ENCODE measurements at places on chromosomes 3 and 15.

DNA sequence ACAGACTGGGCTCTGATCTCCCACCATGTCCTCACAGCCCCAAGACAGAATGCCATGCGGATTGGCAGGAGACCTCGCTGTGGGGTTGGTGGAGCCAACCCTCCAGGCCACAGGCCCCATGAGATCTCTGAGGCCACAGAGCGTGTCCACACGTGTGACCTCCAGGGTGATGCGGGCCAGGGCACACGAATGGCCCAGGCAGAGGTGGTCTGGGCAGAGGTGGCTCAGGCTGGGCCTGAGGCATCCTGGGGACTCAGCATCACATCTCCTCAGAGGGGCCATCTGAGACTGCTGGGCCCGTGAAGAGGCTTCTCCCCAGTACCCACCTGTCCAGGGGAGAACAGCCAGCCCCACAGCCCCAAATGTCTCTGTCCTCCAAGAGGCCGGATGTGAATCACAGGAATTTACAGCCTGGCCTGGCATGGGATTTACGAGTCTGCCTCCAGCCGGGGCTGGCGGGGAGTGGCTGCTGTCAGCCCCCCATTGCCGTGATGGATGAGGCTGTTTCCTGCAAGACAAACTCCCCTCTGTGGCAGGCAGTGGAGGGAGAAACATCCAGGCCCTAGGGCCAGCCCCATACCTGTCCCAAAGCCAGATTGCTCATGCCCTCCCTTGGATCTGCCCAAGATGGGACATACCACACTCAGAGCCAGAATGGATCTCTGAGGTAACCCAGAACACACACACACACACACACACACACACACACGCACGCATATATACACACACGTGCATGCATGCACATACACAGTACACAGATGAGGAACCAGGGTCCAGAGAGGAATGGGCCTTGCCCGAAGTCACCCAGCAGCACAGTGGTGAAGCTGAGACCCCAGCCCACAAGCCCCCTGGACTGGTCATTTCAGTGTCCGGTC is 208.3 kb downstream of the TBC1D2B start:
- no peak for DNase-seq

DNA sequence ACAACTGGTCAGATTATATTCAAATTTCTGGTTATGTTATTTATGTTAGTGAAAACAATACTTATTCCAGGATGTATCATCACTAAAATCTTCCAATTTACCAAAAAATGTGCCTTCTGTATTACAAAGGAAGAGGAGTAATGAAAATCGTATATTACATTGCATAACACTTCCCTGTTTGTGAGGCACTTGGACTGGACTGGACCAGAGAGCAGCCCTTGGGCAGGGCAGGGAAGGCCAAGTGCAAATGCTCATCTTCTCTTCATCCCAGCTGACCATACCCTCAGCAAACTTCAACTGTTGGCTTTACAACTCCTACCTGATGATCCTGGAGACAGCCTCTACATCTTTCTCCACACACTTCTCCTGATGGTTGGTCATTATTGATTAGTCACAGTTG is 285.7 kb upstream of the MME start:
- DNase-seq: no peak

GRCh38 chr3:66276705-66277274 is 56.0 kb downstream of the SLC25A26 start:
- DNase-seq: peak; percentile 50

GRCh38 chr3:62323241-62323640 is 50.1 kb downstream of the FEZF2 start:
- DNase-seq: no peak

- DNase-seq: no peak
Measured at GRCh38 chr15:50067254-50067653, 51.8 kb downstream of the ATP8B4 start.

DNA sequence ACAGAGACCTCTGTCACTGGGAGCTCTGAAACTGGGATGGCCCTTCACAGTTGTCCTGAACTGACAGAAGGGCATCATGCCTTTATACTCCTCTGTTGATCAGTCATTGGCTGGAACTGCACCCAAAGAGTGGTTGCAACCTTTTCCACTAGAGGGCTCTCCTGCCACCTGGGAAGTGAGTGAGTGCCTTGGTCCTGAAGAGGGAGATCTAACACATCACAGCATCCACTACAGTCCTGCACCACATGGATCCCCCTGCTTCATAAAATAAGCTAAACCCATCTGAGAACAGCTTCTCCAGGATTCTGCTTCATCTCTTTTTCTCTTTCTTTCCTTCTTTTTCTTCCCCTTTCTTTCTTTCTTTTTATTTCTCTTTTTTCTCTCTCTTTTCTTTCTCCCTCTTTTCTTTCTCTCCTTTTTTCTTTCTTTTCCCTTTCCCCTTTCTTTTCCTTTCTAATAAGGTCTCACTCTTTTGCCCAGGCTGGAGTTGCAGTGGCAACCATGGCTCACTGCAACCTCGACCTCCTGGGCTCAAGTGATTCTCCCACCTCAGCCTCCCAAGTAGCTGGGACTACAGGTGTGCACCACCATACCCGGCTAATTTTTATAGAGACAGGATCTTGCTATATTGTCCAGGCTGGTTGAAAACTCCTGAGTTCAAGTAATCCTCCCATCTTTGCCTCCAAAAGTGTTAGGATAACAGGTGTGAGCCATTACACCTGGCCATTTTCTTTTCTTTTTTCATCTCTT is 42.8 kb upstream of the RAF1 start:
- peak; percentile 35 for DNase-seq

DNA sequence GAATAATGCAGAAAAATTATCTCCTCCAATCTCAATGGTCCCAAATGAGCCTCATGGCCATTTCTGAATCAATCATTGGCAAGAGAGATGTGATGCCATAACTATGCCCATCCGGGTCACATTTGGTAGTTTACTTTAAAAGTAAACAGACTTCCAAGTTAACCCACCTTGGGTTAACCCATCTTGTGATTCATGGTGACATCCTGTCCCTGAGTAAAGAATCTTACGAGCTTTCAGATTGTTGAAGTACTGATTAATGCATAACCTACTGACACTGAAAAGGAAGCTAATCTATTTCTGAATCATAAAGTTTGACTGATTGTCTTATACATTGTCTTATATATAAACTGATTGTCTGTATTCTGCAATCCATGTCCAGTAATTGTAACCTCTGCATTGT is 467.2 kb upstream of the AGTR1 start:
- no peak for DNase-seq

DNA sequence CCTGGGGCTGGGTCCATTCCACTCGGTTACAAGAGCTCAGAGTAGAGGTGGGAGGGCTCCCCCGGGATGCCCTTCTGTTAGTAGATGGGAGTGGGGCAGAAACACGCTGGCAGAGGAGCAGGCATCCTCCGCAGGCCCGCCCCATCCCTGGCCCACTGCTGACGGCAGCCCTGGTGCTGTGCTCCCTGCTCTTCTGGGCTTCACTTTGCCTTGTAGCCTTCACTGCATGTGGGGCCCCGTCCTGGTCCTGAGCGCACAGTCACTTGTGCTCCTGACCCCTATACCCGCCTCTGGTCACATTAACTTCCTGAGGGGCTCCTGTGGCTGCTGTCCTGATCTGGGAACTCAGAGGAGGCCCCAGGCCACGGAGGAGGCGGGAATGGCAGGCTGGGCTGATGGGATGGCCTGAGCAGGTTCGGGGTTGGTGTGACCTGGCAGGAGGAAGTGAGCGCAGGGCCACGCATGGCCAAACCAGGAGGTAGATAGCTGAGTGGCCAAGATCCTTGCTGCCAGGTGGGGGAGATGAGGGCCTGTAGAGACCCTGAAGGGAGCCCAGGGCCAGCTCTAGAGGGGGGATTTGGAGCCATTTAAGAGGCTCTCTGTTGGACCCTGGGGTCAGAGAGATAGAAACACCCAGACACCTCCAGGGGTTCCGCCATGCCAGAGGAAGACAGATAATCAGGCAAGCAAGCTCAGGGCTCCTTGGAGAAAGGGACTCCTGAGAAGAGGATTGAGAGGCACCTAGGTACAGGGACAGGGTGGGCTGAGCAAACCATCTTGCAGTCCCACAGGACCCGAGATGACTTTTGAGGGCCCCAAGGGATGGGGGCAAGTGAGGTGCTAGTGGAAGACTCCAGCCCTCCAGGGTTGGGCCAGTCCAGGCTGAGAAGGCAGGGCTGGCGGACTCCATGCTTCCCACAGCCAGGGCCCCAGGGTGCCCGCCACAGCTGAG is 92.2 kb upstream of the PRR23E start:
- DNase-seq: no peak

- DNase-seq: no peak
Measured at GRCh38 chr3:54188176-54188791, 65.9 kb downstream of the CACNA2D3 start.

GRCh38 chr3:45440131-45440530 is 51.8 kb downstream of the LARS2 start:
- DNase-seq: no peak

DNA sequence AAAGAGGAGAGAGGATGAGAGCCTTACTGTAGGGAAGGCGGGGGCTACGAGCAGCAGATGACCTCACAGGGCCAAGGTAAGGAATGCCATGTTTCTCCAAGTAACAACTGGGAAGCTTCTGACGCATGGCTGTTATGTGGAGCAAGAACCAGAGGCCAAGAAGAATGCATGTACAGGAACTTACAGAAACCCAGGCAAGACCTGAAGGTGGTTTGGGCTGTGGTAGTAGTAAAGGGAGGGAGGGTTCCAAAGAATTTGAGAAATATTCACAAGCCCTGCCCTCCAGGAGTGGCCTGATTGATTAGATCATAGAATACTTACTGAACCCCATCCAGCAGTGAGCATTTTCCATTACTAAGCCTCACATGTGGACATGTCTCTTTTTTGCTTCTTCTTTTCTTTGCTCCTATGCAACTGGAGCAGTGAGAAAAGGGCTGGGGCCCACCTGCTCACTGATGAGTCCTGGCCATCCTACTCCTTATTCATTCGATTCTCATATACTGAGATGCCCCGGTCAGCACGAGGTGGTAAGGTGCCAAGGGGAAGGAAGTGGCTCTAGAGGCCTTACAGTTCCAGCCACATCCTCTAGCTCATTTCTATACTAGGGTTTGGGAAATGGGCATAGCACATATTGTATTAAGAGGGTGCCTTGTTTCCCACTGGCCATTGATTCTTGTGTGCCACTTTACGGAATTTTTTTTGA is 8.3 kb upstream of the SLC12A8 start:
- no peak for DNase-seq

- DNase-seq: no peak
Measured at GRCh38 chr15:65390447-65390846, 12.6 kb upstream of the IGDCC3 start.

DNA sequence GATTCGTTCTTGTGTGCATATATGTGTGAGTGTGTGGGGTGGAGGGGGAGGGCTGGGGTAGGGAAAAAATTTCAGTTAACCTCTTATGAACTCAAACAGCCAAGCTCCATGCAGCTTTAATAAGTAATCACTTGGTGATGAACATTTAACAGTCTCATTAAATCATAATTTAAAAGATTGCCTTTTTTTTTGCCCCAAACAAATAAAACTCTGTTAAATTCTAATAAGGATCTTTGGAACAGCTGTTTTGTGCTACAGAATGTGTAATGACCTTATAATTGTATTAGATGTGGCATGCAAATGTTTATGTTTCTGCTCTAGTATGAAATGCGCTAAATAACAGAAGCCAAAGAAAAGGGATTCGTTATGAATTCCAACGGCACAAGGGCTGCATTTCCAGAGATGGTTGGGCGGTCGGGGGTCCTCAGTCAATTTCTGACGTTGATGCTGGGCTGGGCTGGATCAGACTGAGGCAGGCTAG is 80.0 kb upstream of the RORA start:
- no peak for DNase-seq

DNA sequence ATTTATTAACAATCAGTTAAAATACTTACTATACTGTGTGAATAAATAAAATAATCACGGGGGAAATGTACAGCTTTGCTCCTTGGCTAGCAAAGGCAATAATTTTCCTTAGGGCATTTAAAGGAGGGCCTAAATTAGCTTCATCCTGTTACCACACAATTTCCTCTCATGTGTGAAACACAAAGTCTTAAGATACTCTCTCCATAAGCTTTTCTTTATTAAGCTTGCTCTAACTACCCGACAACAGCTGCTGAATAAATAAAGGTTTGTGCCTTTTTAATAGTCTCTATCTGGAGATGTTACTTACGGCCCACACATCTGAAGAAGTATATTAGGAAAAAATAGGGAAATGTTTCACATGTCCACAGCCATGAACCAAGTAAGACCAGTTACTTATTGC is 29.7 kb downstream of the ZNF106 start:
- DNase-seq: no peak

GRCh38 chr3:180548050-180548449 is 53.9 kb upstream of the TTC14 start:
- DNase-seq: no peak

DNA sequence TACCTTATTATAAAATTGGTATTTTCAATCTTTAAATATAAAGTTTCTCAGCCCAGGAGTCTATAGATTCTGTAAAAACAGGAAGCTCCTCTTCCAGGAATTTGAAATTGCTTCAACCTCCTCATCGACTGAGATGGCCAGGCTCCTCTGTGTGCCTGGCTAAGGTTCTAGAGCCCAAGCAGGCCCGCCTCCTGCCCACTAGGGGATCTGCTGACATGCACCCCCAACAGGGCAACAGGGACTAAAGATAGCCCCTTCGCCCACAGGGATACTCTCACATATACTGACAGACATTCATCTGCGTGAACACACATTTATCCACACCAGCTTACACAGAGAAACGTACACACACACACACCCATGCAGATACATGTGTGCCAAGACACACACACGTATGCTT is 183.1 kb upstream of the TLE3 start:
- DNase-seq: no peak

DNA sequence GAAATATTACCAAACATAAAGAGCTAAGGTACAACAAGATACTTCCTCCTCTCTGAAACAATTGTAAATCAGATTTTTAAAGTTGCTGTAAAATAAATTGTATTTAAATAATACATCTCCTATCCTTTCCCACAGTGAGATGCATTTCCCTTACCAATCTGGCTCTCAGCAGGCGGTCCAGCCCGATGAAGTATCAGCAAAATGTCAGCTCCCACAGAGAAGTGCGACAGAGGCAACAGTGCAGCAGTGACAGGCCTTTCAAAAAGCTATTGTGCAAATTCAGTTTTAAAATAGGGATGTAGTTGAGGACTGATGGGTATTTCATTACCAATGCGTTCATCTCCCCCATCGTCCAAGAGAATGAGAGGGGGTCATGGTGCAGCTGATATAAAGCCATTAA is 733.2 kb upstream of the GOLIM4 start:
- DNase-seq: no peak

- no peak for DNase-seq
Measured at GRCh38 chr3:44509393-44509921, 32.0 kb upstream of the ZNF445 start.

Data from stimulated activated CD4-positive, alpha-beta T cell treated with anti-CD3 and anti-CD28 coated beads, Interleukin-1b, Interleukin-23, amount 100 ng/mL, for 4 hours (primary cell).